Renal cortical epithelial cell (primary cell): ENCODE measurements at places on chromosomes 3 and 15. TPM values are rescaled to one million over a fixed set of nuclear protein-coding genes. Genes with fewer than 3 reads are reported as not detected.
A peak's percentile ranks its signal among the peaks of the same experiment; 100 is the strongest.

The CYP8B1 gene
- 0.35 and 0.55 TPM in 2 replicates for total RNA-seq

The TTC14 gene
- total RNA-seq: 22.4 and 78.5 TPM in 2 replicates

The CCDC33 gene
- total RNA-seq: not detected in 2 replicates

The PLA2G4D gene
- total RNA-seq: not detected in 2 replicates

The SEMA3F gene
- total RNA-seq: 10.2 and 33.5 TPM in 2 replicates

DNA sequence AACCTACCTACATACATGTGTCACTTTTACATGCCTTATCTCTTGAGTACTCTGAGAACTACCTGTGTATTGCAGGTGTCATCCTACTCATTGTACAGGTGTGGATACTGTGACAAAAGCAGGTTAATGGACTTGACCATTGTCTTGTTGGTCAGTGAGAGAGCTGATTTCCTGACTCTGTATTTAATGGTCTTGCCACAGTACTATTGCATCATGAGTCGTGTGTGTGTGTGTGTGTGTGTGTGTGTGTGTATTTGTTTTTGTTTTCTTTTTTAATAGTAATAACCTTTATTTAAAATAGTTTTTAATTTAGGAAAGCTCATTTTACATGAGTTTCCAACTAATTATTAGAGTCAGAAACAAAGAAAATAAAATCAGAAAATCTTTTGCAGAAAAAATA, 7.7 kb downstream of the SELENOT start:
- DNase-seq: peak; percentile 23

- DNase-seq: peak; percentile 32
Observed at GRCh38 chr3:48928679-48929078, 10.0 kb downstream of the ARIH2 start.

DNA sequence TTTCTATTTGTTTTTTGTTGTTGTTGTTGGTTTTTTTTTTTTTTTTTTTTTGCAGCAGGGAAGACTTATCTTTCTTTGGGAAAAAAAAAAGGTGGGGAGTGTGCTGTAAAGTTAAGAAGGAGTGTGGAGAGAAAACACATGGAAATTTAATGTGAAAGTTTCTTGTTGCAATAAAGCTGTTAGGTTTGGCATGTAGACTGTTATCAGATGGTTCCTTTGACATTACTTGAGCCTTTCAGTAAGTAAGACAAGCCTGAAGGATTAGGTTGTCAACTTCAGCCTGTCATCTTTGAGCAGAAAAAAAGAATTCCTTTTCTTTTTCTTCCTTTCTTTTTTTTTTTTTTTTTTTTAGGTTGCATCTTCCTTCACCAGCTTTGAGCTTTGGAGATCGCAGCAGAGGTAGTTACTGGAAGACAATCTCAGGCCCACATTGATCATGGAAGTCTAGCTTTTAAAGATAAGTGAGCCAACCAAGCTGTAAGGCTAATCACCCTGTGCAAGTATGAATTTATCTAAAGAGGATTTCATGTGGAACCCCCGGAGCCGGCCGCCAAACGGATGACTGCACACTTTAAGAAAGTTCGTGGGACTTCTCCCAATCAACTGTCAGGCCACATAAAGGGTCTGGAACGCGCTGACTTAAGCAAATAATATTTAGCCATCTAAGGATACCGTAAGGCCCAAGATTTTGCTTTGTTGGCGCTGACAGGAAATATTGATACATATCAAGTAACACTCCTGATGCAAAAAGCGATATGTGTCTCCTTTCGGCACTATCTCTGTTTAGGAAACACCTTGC, 1040.1 kb upstream of the NR2F2 start:
- peak; percentile 19 for DNase-seq
